Stimulated activated CD8-positive, alpha-beta memory T cell treated with anti-CD3 and anti-CD28 coated beads, Interleukin-7, amount 100 ng/mL, for 48 hours (primary cell): ENCODE measurements at places on chromosomes 16 and 17.

GRCh38 chr16:74033441-74033995 lies 263.1 kb upstream of the PSMD7 start:
- no peak for DNase-seq

DNA sequence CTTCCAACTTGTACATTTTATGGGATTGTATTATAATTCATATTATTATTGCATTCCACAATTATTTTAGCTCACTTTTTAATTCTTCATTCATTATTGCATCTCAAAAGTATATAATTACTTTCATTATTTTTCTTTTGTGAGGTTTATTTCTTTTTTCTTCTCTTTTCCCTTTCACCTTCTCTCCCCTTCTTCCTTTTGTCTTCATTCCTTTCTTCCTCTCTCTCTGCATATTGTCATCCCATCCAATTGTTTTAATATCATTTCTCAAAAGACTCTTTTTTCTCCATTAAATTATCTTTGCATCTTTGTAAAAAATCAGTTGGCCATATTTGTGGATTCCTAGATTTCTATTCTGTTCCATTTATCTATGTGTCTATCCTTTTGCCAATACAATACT lies 17.3 kb downstream of the DYNLL2 start:
- no peak for DNase-seq

GRCh38 chr16:23283571-23283970 lies 18.5 kb upstream of the SCNN1B start:
- no peak for DNase-seq

DNA sequence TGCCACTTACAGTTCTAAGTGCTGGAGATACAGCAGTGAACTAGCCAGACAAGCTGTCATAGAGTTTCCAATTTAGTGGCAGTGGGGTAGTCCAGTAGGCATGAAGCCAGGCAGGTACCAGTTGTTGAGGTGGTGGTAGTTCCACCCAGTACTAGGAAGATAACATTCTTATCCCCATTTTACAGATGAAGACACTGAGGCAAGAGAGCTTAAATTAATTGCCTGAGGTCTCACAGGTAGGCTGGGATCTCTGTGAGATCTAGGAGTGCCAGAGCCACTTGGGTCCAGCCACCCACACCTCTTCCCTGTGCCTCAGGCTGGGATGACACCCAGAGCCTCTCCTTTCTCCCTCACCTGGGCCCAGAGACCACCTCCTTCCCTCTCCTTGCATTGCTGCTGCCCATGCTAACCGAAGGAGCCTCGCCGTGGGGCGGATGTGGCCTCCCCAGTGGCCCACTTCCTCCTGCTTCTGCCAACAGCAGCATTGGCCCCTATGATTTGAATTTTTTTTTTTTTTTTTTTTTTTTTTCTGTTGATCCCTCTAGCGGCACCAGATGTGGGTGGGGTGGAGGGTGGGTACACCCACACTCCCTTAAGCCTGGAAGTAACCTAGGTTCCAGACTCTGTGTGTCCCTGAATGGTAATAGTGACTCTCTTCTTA lies 114.0 kb downstream of the PRKCB start:
- DNase-seq: peak; percentile 54

DNA sequence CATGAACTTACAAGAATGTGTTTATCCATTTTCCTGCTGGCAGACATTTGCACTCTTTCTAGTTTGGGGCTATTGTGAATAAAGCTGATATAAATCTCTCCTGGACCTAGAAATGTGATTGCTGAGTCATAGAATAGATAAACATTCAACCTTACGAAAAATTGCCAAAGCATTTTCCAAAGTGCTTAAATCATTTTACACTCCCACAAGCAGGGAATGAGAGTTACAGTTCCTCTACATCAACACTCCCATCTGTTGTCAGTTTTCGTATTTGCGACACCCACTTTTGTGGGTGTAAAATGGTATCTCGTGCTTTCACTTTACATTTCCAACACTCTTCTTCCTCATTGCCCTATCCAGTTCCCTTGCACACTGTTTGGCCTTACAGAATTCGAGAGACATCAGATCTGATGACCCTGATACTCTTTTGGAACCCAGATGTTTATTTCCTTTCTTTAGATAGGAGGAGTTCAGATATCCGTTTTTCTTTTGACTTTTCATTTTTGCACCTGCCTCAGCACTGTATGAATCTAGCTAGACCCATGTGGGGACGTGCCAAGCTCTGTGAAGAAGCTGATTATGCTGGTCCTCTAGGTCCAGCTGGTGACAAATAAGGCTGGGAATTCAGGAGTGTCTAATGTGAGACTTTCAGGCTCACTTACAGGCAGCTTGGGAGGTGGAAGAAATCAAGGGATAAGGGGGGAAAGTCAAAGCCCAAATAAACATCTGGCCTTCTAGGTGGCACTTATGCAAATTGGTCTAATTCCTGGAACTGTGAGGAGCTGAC lies 14.0 kb downstream of the SOX9 start:
- DNase-seq: no peak

- no peak for DNase-seq
Measured at GRCh38 chr16:1133810-1134520, 18.9 kb upstream of the CACNA1H start.

DNA sequence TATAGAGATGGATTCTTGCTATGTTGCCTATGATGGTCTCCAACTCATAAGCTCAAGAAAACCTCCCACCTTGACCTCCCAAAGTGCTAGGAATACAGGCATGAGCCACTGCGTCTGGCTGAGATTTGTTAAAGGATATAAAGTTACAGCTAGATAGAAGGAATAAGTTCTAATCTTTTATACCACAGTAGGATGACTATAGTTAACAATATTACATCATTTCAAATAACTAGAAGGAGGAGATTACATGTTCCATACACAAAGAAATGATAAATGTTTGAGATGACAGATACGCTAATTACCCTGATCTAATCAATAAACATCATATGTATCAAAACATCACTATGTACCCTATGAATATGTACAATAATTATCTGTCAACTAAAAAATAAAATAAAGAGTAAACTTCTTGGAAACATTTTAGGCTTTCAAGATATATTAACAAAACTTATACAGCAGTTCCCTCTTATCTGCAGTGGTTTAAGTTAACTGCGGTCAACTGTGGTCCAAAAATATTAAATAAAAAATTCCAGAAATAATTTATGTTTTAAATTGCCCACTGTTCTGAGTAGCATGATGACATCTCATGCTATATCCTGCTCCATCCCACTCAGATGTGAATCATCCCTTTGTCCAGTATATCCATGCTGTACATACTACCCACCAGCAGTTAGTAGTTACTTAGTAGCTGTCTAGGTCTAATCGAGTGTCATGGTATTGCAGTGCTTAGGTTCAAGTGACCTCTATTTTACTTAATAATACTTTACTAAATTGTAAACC lies 129.2 kb upstream of the NACA2 start:
- DNase-seq: no peak

DNA sequence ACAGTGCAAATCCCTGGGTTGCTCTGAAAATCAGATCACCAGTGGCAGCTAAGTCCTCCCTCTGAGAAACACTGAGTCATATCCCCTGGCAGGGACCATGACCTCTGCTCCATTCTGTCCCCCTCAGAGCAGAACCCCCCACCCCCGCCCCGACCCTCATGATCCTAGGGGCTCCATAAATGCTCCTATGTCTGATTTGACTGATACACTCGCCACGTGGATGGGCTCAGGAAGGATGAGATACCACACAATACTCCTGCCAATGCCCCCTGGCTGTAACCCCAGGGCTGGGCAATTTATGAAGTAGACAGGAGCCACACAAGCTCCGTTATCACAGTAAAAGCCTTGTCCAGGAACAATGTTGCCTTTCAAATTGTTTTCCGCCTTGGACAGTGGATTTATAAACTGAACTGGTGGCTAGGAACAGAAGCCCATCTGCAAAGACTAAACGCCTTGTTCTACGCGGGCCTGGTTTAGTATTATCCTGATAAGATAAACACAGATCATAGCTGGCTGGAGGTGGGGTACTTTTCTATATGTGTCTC lies 394.8 kb downstream of the SLC39A11 start:
- no peak for DNase-seq

DNA sequence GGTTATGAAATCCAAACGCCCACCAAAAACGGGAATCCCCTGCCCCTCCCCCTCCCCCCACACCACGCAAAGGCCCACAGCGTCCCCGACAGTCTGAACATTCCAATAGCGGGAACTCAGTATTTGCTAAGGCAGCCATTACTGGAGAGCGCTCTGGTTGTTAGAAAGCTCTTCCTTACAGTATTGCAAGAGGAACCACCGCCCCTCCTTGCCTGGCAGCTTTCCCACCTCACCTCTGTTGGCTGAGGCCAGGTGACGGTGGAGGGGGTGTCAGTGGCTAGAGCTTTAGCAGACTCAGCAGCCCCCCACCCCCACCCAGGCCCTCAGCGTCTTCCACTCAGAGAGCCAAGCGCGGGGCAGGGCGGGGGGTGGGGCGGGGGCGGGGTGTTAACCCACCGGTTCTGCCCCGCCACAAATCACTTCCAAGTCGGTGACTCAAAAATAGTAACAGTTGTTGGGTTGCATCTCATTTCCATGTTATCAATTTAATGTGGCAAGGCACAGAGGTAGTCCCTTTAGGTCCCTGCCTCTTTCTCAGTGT lies 2.2 kb upstream of the PLEKHH3 start:
- DNase-seq: no peak

GRCh38 chr17:6713130-6713917 lies at the start of gene SLC13A5:
Gene SLC13A5, minus strand, starts transcription at chr17:6713369. Its CDS starts 36 bp downstream, at chr17:6713333.
- no peak for DNase-seq

DNA sequence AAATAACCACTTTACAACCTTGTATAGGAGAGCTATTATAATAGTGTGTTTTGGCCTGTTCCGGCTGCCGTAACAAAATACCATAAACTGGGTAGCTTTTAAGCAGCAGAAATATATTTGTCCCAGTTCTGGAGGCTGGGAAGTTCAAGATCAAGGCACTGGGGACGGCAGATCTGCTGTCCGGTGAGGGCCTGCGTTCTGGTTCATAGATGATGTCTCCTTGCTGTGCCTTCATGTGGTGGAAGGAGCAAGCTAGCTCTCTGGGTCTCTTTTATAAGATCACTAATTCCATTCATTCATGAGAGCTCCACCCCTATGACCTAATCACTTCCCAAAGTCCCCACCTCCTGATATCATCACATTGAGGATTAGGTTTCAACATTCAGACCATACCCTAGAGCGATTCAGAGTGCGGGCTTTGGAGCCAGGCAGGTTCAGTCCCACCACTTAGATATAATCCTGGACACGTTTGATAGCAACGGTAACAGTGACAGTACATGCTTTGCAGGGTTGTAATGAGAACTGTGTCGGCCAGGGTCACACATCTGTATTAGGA lies 76.2 kb upstream of the ZFHX3 start:
- DNase-seq: no peak

- no peak for DNase-seq
Measured at GRCh38 chr17:77361986-77362620, 221.3 kb downstream of the SEC14L1 start.

DNA sequence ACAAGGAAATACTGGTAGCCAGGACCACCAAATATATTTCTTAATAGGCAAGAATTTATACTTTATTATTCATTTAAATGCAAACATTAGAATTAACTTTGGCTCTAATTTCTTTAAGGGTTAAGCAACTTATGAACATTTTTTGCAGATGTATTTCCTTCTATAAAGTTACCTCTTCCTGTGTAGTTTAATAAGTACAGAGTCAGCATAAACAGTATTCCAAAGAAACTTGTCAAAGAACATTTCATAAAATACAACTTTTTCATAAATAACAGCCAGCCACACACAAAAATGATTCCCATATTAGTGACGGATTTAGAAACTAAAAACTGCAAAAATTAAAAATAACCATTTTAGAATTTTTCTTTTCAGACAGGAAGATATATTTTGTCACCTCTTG lies 723.2 kb downstream of the KCNJ2 start:
- no peak for DNase-seq

- no peak for DNase-seq
Measured at GRCh38 chr16:52611817-52612673, 65.1 kb upstream of the TOX3 start.

DNA sequence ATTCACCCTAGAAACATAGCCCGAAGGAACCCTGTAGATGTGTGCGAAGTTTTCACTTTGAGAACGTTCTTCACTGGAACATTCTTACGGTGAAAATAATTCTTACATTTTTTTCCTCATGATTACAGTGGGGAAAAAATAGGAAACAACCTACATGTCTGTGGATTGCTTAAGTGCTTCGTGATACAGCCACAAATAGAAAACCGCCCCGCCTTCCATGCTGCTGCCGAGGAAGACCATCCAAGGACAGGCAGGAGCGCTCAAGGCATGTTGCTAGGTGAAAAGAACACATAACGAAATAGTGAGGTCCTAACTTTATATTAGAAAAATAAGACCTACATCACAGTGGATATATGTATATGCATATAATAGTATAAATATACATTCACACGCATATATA lies 78.8 kb downstream of the BMERB1 start:
- DNase-seq: no peak

- no peak for DNase-seq
Measured at GRCh38 chr16:4733747-4734062, 366 bp downstream of the ANKS3 start.

GRCh38 chr16:88499836-88500251 lies 46.8 kb downstream of the ZFPM1 start:
- DNase-seq: no peak

- peak; percentile 29 for DNase-seq
Measured at GRCh38 chr16:71542377-71542776, 16.2 kb downstream of the CHST4 start.

DNA sequence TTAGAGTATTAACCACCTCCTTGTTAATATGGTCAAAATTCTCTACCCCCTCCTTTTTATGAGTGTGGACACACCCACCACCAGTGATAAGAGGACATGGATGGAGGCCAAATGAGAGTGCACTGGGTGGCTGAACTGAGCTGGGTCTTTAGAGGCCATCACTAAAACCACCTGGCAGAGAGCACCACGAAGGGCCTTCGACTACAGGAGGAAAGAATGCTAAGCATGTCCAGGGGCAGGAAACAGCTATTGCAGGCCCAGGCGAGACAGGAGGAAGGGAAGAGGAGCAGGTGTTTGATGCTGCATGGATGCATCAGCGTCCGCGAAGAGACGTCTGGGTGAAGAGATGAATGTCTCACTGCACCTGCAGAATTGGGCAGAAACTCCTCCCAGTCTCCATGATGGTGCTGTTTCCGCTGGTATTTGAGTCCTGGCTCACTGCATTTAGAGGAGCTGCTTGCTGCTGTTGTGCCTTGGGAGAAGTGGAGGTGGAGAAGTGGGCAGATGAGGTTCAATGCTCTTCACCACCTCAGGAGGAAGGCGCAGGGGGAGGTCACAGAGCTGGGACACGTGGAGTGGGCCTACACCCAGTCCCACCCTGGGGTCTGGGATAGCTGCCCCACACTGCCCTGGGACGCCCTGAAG lies 33.2 kb downstream of the SPHK1 start:
- no peak for DNase-seq
